ENCODE measurements at places on chromosomes 2 and 18.

DNA sequence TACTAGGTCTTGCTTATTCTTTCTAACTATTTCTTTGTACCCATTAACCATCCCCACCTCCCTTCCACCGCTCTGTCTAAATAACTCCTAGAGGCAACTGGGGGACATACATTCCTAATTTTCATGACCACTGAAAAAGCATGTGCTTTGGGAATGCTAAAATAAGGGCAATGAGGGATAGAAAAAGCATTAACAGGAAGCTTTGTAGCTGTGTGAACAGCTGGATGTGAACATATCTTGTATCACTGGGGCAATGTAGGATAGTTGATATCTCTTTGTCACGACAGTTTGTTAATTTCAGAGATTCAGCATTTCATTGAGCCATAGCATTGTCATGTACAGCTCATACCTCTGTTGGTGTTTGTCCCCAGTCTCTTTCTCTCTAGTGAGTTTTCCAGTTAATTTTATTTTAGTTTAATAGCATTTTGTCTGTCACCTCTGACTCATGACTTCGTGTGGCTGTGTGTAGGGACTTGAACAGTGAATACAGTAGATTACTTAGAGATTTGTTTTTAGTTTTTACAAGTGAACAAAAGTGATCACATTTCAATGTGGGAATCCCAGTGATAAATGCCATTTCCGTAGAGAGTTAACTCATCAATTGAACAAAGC is 230.3 kb upstream of the NRP2 start:
- DNase-seq, result no peak

DNA sequence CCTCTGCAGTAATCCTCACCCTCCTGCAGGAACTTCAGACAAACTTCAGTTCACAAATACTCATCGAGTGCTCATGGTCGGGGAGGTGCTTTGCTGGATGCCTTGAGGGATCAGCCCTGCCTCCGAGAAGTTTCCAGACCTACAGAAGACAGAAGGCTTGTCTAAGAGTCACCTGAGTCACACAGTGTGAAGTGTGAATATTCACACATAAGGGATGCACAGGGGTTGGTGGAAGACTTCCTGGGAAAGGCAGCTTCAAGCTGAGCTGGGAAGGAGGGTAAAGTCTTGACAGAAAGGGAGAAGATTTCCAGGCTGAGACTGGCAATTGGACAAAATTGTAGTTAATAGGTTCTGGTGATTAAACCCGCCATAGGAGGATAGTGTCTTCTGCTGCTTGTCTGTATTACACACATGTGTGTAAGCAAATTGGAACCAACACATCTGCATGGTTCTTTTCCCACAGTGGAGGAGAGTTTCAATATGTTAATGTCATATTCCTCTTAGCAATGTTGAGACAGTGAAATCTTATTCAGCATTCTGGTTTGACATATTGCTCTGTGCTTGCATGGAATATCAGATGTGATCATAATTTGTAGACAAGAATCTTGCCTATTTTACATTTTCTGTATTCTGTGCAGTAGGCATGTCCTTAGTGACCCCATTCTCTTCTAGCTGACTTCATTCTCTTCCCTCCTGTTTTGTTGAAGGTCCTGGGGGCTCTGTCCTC is 34.7 kb upstream of the ZNF396 start:
- no peak for DNase-seq

GRCh38 chr2:39568116-39568515 is 97.6 kb upstream of the TMEM178A start:
- no peak for DNase-seq

- DNase-seq, result no peak
Observed at GRCh38 chr2:212919238-212919637, 232.2 kb downstream of the IKZF2 start.

- DNase-seq, result no peak
Observed at GRCh38 chr18:70380915-70381896, 92.4 kb downstream of the SOCS6 start.

DNA sequence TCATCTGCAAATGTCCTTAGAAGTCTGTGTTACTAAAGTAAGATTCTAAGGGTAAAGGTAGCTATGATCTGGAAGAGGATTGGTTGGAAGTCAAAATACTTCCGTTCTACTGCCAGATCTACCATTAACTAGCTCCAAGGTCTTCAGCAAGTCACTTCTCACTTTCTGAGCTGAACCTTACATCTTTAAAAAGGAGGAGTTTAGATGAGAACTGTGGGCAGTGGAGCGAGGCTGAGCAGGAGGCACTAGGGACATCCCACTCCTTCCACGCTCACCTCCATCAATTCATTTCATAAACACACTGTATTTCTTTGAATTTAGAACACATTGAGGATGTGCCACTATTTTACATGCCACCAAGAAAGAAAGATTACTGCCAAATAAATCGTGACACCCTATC is 143.0 kb downstream of the ABCA12 start:
- DNase-seq, result no peak

DNA sequence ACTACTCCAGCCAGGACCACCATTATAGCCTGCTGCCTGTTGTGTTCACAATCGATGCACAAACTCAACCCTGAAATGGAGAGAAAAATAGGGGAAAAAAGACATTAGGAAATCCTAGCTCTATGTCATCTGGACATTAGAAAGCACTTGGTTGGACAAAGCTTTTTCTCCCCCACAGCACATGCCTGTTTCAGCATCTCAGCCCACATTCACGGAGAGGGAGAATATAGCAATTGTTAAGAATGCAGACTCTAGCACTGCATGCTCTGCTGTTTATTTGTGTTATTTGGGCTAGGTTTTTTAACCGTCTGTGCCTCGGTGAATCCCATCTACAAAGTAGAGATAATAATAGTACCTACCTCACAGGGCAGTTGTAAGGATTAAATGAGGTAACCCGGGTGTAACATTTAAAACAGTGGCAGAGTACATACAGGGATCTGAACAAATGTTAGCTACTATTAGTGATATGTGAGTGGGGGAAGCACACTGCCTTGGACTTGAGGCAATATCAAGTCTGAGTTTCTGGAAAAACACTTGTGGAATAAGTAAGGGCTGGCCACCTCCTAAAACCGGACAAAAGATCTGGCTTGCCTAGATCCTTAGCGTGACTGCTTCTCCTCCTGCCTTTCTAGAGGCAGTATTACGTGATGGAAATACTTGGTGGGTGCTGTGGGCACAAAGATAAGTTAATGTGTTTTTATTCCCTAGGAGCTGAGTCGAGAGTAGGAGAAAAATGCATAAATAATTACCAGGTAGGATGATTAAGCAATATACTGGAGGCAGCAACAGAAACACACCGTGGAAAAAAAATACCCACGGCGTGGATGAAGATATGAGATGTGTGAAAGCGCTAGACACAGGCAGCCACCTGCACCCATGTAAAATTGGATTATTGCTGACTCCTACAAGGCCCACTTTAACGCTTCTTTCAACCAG is 1.0 kb upstream of the PPP1CB start:
- DNase-seq, result no peak

DNA sequence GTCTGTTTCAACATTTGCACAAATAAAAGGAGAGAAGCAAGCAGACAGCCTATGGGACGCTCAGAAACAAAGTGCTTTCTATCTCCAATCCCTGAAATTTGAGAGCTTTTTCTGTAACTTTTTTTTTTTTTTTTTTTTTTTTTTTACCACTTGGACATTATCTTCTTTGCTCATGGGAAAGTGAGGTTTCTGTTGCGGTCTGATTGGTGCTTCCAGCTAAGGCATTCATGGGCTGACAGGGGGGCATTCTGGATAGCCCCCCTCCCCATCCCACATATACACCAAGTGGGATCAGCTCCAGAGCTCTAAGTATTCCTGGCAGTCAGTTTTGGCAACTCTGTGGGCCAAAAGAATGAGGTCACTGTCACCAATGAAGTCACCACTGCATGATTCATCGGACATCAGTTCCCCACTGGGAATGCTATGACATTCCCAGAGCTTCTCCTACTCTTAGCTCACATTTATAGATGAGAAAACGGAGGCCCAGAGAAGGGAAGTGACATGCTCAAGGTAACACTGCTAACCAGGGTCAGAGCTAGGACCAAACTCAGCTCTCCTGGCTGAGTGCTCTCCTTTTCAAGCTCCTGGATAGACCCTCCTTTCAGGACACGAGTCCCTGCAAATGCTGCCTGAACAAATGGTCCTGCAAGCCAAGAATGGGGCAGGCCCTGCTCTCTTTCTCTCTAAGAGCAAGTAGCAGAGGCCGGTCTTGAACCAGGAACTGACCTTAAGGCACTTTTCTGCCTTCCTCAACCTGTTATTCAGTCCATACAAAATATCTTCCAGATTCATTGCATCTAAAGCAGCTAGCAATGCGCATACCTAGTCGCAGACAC is 61.3 kb downstream of the TMEM247 start:
- DNase-seq, result no peak

GRCh38 chr2:208722731-208723130 is 316.1 kb downstream of the PTH2R start:
- DNase-seq, result no peak

DNA sequence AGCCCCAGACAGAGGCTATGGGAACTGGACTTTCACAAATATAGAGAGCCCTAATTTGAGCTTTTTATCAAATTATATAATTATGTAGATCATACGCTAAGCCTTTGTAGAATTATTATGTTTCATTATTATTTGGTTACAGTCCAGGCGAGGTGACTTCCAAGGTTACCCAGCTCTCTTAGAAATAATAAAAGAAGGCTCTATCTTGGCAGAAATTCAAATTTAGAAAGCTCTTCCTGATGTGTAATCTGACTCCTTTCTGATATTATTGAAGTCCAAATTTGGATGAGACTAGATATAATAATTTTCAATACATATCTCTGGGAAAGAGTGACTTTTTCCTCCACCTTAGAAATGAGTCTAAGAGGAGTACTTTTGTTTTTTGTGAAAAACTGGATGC is 4.8 kb upstream of the SLC38A11 start:
- DNase-seq, result no peak

Data from T-helper 22 cell (primary cell).